ENCODE measurements at places on chromosomes 16 and 17.

GRCh38 chr17:74181341-74181740, 22.1 kb upstream of the RPL38 start:
- no peak for DNase-seq

- DNase-seq: no peak
Observed at GRCh38 chr17:28404461-28404811, 1.6 kb downstream of the SLC46A1 start.

GRCh38 chr16:49405530-49405929, 31.9 kb downstream of the C16orf78 start:
- no peak for DNase-seq

DNA sequence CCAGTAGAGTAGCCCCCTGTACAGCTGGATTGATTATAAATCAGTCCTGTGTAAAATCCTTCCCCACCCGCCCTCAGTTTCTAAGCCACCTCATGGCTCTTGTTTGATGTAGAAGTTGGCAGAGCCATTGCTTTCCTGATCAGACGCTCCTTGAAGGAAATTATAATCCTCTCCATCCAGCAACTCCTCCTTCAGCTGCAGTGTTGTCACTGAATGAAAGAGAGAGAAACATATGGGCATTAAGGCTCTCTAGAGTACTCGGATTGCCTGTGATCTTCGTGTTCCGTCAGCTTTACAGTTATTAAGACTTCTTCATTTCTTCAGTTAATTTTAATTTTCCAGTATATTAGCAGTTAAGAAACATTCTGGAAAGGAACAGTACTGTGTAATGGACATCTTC, 14.3 kb downstream of the NME2 start:
- no peak for DNase-seq

- no peak for DNase-seq
Observed at GRCh38 chr16:81713295-81713772, 65.8 kb upstream of the PLCG2 start.

DNA sequence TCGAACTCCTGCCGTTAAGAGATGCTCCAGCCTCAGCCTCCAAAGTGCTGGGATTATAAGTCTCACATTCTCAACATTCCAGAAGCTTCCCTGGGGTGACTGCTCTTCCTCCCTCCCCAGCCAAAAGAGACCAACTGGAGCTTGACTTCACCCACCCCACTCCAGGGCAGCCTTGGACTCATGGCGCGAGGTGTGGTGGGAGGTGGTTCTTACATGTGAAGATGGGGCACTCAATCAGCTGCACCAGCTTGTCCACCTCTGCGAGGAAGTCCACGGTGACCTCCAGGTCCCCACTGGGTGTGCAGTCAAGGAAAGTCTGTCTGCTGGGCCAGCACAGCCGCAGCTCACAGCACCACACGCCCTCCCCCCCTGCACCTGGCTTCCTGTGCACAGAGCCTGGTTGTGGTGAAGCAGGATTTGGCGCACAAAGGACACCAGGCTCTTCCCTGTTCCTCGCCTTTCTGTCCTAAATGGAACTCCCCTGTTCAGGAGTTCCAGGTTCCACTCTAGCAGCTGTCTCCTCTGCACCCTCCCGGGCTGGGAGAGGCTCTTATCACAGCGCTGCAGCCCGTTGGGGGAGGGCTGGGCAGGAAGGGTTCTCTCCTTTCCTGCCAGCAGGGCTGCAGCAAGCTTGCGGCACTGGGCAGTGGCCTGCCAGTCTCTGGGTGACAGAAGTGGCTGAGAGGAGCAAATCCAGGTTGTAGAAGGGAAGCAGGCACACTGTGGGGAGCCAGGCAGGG, 9.6 kb upstream of the MTSS2 start:
- DNase-seq: peak; percentile 70

GRCh38 chr16:9134739-9135138, 43.3 kb downstream of the HAPSTR1 start:
- DNase-seq: peak; percentile 44

GRCh38 chr17:82330322-82331239, 3.0 kb downstream of the SECTM1 start:
- DNase-seq: peak; percentile 71

DNA sequence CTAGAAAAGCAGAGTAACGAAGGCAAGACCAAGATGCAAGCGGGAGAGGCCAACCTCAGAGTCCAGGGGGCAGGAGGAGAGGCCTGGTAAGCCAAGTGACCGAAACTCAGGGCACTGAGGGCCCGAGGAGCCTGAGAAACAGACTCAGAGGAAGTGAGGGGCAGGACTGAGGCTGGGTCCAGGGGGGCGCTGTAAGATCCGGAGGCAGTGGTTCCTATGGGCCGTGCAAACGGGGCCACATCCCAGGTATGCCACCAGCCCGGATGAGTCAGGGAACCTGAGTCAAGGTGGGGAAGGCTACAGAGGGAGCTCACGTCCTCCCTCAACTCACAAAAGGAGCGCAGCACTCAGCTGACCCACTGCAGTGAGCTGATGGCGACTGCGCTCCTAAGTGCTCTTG, 8.3 kb downstream of the ZDHHC7 start:
- no peak for DNase-seq

DNA sequence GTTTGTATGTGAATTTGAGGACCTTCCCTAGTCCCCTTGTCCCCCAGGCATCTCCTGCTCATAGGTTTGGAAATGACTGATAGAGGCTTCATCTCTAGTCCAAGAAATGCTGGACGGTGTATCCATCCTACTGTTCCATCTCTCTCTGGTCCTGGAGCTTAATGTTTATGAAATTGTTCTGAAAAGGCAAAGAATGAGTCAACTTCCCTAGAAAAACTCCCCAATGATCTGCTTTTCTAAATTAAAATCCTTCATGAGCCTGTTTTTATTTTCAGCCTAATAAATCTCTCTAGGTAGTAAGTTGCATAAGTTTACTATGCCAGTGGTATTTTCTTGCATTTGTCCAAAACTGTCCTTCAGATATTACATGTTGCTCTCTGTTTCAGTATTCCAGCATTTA, 2.1 kb upstream of the IGSF6 start:
- no peak for DNase-seq

DNA sequence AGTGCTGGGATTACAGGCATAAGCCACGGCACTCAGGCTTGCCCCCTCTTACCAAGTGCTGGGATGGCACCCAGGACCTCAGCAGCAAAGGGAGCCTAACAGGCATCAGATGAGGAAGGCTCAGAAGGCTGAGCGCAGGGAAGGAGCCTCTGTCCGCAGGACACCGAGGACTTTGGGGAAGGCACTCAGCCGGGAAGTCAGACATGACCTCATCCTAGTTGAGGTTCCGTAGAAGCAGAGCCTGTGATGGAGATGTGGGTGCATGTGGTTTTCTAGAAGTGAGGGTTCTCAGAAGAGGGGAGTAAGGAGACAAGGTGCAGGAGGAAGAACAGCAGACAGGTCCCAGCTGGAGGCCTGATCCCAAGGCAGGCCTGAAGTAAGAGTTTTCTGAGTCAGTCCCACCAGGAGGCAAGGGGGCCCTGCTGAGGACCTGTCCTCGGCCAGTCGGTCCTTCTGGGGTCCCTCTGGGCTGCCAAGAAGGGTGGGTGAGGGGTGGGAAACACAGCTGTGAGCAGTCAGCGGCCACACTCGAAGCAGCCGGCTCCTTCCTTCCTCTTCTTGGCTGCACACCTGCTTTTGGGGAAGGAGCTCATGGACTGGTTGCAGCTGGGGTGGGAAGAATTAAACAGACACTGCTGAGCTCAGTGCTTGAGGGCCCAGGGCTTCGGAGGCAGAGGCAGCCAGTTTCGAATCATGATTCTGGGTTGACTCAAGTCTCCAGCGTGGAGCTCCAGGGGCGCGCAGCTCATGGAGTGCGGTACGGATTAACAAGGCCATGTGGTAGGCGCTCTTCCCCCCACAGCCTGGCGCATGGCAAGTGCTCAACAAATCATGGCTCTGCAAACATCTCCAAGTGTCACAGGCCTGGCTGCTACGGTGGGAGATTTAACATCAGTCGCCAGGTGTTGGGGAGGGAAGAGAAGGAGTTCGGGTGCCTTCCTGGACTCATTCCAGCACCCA, 38.9 kb upstream of the SNN start:
- no peak for DNase-seq
